Dermis blood vessel endothelial cell (primary cell): ENCODE measurements at places on chromosomes 1 and 21. TPM values are rescaled to one million over a fixed set of nuclear protein-coding genes. Genes with fewer than 3 reads are reported as not detected.

The CACNA1E gene
- total RNA-seq: not detected in 2 replicates

The FCN3 gene
- total RNA-seq: 0.09 TPM in 1 of 2 replicates, not detected in the other

The ADGRL4 gene
- total RNA-seq: 157 and 322 TPM in 2 replicates

The TSPAN1 gene
- 0.28 and 0.68 TPM in 2 replicates for total RNA-seq

The SEMA4A gene
- total RNA-seq: 0.68 and 0.74 TPM in 2 replicates

The RHD gene
- 0.09 and 0.34 TPM in 2 replicates for total RNA-seq

The ST6GALNAC3 gene
- total RNA-seq: 44.9 and 67.6 TPM in 2 replicates

The RHBDL2 gene
- total RNA-seq: 0.28 and 0.51 TPM in 2 replicates

The HCRTR1 gene
- 1.2 and 4.6 TPM in 2 replicates for total RNA-seq

The CNKSR1 gene
- 0.14 TPM in 1 of 2 replicates, not detected in the other for total RNA-seq

The CD164L2 gene
- not detected in 2 replicates for total RNA-seq

The C1orf105 gene
- total RNA-seq: not detected in 2 replicates

The CFHR4 gene
- not detected in 2 replicates for total RNA-seq

The METTL18 gene
- total RNA-seq: 7.2 and 9.0 TPM in 2 replicates

The AQP10 gene
- total RNA-seq: not detected in 2 replicates

The CDC20 gene
- total RNA-seq: 22.1 and 121 TPM in 2 replicates

The CD34 gene
- 62.4 and 126 TPM in 2 replicates for total RNA-seq

The ASAP3 gene
- total RNA-seq: 15.7 and 25.5 TPM in 2 replicates

The OR2L3 gene
- total RNA-seq: not detected in 2 replicates

The ARTN gene
- not detected in 2 replicates for total RNA-seq

The OR10K1 gene
- total RNA-seq: not detected in 2 replicates

The KCNQ4 gene
- total RNA-seq: not detected in 2 replicates

The ADORA1 gene
- 0.19 TPM in 1 of 2 replicates, not detected in the other for total RNA-seq

The TMOD4 gene
- 0.56 TPM in 1 of 2 replicates, not detected in the other for total RNA-seq

The GPR137B gene
- total RNA-seq: 6.1 and 10.2 TPM in 2 replicates

The NHLH1 gene
- total RNA-seq: under 0.01 and 0.05 TPM in 2 replicates
